ENCODE measurements at places on chromosomes 7 and 10. TPM values are rescaled to one million over a fixed set of nuclear protein-coding genes. Genes with fewer than 3 reads are reported as not detected.

The GOLGA7B gene
- 0.14 TPM for total RNA-seq

The NOM1 gene
- total RNA-seq = 33.1 TPM

The CUZD1 gene
- total RNA-seq = 2.8 TPM

The PNLIPRP2 gene
- not detected for total RNA-seq

The KIAA1217 gene
- 9.1 TPM for total RNA-seq

DNA sequence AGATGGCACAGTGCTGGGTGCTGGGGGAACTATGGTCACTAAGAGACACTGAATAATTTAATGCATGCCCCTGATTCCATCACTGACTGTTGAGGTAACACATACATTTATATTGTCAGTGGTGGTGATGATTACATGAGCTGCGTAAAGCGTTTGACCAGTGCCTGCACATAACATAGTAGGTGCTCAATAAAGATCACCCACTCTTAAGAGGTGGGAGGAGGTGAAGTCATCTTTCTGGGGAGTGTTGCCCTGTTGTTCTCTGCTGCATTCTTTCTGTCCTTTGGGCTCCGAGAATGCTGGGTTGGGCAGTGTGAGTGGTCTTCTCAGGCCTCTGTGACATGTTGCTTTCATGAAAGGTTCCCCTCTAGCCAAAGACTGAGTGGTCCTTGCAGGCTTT is 68.0 kb downstream of the TCF7L2 start:
- DNase-seq = no peak

DNA sequence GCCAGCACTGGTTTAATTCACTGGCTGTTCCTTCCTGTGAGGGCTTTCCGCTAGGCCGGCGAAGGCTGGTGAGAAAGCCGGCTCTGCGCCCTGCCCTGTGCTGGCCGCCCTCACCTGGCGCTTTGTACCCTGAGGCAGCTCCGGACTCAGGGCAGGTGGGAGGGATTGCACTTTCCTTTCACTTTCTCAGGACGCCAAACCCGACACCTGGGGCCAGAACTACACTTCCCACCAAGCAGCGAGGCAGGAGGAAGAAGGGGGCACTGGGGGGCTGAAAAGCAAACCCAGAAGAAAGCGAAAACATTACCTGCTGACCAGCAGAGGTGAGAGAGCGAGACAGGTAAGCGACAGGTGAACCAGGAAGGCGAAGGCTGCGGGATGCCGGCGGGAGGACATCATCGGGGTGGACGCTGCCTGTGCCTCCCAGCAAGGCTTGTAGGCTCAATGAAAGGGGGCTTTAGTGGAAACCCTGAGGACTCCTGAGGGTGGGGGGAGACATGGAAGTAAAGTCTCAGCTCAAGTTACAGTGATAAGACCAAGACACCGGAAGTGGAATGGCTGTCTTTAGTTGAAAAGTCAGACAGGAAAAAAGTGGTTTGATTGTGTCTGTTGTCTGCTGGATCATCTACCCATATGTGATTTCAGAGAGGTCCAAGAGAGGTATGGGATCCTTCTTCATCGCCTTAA is at the start of gene RAB19:
Gene RAB19, plus strand, starts transcription at position 181 of the 687 bp plus-strand sequence. CDS start 3,589 bp downstream, outside the sequence.
- peak; percentile 92 for DNase-seq

DNA sequence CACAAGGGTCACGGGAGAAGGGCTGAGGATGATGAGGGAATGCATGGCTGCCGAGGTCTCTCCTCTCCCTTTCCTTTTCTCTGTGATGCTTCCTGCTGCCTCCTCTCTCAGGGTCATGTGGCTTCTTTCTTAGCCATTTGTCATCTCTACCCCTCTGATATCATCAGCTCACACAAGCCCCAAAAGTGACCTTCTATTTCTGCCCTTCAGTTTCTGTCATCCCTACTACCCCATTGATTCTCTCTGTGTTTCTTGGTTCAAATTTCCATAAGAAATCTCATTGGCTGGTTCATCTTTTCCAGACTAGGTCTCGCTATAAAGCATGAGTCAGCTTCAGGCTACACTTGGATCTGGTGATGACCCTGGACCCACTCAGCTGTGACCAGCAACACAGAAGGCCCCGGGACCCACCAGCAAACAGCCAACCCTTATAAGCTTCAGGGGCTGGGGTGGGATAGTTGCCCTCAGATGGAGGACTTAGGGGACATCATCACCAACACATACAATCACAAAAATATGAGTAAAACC is 284.3 kb downstream of the SKAP2 start:
- no peak for DNase-seq

- peak; percentile 92 for DNase-seq
Observed at GRCh38 chr10:127556916-127557315, 7.8 kb downstream of the NPS start.

GRCh38 chr7:107879400-107880035 is 11.5 kb upstream of the DLD start:
- DNase-seq = peak; percentile 70

- DNase-seq = no peak
Observed at GRCh38 chr7:47455872-47456185, 126.1 kb downstream of the TNS3 start.

The PDK4 gene
- total RNA-seq = 0.12 TPM

GRCh38 chr10:96292971-96293920 is 11.0 kb upstream of the DNTT start:
- peak; percentile 78 for DNase-seq

- no peak for DNase-seq
Observed at GRCh38 chr7:112101201-112101846, 104.9 kb downstream of the DOCK4 start.

DNA sequence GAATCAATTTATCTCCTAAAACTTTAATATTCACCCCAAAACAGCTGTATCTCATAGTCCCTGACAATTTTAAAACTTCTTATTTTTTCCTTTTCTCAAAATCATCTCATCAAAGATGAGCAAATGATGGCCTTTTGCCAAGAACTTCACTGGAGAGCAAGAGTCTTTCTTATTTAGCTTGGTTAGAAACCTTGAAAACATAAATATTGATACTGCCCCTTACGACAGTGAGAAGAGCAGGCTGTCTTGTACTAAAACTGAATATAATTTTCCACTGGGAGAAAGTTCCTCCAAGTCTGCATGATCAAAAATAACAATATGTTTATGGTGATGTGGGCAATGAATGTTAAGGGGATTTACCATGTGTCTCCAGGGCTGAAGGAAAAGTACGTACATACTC is 109.0 kb downstream of the COL28A1 start:
- no peak for DNase-seq
